Fibroblast of skin of right biceps (primary cell): ENCODE measurements at places on chromosomes 3 and 15.

GRCh38 chr15:24933716-24934115 lies 21.1 kb upstream of the SNRPN start:
- no peak for DNase-seq

- no peak for DNase-seq
These were observed 25.0 kb downstream of the TBC1D2B start for GRCh38 chr15:78052545-78052944.

DNA sequence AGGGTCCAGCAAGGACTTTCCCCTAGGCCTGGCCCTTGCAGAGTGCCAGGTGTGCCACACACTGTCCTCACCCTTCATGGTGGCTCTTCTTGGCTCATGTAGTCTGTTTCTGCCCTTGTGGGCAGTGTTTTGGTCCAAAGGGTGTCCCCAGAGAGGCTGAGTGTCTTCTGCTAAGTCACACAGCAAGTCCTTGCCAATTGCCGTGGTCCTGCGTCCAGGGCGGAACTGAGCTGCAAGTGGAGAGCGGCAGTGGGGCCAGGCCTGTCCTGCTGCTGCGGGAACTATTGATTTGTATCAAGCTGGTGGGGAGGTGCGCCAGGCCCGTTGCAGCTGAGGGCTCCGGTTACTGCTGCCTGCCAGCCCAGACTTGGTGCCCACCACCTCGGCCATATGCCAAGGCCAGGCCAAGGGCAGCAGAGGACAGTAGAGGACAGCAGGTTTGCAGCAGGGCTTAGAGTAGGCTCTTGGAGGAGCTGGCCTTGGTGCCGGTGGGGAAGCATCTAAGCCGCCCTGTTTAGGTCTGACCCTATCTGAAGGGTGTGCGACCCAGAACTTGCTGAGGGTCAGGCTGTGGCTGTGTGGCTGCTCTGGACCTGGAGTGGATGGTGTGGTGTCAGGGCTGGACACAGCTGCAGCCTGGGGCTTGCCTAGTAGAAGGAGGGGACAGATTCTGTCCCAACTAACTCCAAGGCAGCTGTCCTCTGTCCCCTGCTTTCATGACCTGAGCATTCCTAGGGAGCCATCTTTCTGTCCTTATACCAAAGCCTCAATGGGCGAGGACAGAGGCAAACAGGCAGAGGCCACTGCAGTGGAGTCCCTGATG lies 4.5 kb downstream of the AMIGO3 start:
- no peak for DNase-seq

DNA sequence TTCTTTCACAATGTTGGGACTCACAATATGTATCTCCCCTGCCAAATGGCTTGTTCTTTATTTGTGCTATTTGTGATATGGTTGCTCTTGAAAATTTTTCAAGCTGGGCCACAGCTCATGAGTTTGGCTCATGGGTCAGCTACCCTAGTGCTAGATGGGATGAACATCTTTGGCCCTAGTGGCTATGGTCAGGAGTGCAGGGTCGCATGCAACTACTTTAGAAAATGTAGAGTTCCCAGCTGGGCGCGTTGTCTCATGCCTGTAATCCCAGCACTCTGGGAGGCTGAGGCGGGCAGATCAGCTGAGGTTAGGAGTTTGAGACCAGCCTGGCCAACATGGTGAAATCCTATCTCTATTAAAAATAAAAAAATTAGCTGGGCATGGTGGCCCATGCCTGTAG lies 55.8 kb downstream of the POLR2M start:
- no peak for DNase-seq

DNA sequence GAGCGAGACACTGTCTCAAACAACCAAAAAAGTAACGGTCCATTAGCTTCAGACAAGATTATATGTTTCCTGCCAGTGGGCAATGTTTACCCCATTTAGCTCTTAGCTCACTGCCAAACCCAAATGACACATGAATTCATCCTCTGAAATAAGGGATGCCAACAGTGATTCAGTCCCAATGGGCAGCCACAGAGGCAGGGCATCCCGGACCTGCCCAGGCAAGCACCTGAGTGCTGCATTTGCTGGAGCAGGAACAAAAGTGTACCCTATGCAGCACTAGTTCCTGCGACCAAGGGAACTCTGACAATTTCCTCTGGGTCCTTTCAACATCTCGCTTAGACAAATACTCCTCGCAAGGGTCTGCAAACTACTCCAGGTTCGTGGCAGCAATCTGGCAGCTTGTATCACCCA lies 8.0 kb downstream of the IP6K2 start:
- DNase-seq = no peak

DNA sequence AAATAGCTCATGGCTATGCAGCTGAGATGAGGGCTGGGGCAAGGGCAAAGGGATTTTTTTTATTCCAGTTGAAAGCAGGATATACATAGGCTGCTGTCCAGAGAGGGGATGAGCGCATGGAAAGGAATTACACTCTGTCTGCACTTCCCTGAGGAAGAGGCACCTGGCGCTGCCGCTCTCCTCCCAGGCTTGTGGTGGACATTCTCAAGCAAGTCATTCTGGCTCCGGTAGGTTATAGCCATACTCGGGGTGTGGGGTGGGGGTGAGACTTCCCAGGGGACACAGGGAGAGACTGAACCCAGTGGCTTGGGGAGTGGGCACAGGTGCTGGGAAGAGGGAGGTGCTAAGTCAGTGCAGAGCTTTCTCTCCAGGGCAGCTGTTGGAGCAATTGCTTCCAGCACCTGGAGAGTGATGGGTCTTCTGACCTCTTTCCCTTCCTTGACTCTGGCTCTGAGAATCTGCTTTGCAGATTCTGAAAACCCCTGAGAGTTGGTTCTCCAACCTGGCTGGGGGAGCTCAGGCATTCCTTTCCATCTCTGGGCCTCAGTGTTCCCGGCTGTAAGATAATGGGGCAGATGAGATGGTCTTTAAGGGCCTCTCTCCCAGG lies 24.3 kb downstream of the CYP8B1 start:
- DNase-seq = peak; percentile 1

GRCh38 chr3:10627884-10628572 lies 122.6 kb upstream of the ATP2B2 start:
- DNase-seq = no peak

DNA sequence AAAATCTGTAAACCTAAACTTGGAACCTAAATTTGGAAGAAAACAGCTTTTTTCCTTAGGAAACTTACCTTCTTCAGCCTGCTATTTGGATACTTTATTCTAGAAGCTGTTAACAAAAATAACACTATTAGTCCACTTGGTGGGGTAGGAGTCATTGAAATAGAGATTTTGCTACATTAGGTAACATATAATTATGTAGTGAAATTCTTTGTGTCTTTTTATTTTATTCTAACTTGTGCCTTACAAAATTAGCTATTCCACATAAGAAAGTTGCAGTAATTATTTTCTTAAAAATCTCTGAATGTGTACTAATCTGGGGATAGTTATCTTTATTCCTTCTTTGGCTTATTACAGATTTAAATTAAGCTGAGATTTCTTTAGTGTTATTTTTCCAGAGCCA lies 360.4 kb upstream of the ROBO2 start:
- DNase-seq = no peak

DNA sequence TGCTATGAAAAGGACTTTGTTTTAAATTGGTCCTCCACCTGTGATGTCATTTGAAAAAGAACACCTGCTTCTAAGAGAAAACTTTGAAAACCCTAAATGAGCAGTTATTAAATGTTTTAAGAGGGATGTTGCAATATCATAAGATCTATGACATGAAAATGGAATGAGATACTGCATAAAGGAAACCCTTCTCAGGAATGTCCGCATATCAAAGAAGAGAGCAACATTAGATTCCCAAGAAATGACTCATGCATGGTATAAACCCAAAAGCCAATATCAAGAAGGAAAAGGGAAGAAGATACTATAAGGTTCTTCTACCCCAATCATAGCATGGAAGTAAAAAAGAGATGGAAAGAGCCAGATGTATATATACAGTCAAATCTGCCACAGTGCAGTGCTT lies 627.5 kb upstream of the LMCD1 start:
- DNase-seq = no peak

DNA sequence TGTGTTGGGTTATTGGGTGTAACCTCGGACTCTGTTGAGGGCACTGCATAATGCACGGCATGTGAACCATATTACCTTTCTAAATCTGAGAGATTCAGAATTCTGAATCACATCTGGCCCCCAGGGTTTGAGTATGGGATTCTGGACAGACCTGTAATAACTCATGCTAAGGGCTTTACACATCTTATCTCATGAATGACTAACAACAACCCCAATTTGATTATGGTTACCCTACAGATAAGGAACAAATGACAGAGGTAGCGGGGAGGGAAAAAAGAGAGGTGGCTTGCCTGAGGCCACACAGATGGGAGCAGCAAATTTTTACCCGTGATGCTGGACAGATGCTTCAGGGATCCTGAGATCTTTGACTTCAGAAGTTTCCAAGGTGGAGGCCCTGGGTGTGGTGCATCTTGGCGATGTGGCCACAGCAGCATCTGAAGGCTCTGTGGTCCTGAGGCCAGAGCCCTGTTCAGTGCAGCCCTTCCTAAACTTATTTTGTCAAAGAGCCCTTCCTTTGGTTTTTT lies 43.8 kb downstream of the POMGNT2 start:
- DNase-seq = no peak

- DNase-seq = no peak
These were observed 58.4 kb downstream of the DNASE1L3 start for GRCh38 chr3:58152225-58153015.

DNA sequence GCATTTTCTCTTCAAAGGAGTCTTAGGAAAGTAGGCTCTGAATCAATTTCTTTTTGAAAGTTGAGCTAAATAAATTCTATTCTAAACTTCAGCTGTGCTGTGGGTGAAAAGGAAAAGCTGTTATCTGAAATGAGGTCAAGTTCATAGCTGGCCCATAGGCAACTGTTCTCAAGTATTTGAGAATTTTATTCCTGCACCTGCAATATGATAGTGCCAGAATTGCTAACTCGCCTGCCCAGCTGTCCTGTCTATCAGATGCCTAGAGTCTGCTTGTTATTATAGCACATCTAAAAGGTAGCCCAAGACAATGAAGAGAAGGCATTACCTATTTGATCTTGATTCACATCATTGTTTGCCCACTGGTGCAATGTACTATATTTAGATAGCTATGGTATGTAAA lies 798.7 kb downstream of the DIPK2A start:
- no peak for DNase-seq

DNA sequence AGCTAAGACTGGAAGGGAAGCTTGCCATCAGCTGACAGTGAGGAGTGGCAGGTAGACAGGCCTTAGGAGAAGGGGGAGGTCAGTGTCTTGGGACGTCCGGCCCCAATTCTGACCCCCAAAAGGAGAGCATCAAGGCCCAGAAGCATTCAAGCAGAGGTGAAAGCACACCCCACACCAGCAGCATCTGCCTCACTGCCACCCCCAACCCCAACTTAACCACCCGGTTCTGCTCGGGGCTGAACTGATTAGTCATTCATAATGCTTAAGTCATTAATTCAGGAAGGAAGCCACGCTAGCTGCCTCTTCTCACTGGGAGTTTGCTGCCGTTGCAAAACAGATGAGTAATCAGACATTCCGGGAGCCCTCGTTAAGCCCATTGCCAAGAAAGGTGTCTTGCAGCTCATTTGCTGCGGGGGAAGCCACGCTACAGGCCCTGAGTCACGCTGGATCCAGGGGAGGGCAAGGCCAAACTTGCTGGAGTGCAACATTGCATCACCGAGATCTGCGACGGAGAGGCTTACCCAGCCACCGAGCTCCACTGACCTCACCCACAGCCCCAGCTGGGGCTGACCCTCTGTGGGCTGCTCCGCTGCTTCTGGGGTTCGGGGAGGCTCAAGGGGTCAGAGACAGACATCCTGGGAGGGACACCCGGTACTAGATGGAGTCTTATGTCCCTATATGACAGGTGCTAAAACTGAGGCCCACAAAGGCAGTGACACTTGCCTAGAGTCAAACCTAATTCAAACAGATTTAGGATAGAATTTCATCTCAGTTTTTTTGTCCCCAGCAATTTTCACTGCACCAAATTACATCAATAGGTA lies 46.4 kb upstream of the HES1 start:
- DNase-seq = peak; percentile 100

DNA sequence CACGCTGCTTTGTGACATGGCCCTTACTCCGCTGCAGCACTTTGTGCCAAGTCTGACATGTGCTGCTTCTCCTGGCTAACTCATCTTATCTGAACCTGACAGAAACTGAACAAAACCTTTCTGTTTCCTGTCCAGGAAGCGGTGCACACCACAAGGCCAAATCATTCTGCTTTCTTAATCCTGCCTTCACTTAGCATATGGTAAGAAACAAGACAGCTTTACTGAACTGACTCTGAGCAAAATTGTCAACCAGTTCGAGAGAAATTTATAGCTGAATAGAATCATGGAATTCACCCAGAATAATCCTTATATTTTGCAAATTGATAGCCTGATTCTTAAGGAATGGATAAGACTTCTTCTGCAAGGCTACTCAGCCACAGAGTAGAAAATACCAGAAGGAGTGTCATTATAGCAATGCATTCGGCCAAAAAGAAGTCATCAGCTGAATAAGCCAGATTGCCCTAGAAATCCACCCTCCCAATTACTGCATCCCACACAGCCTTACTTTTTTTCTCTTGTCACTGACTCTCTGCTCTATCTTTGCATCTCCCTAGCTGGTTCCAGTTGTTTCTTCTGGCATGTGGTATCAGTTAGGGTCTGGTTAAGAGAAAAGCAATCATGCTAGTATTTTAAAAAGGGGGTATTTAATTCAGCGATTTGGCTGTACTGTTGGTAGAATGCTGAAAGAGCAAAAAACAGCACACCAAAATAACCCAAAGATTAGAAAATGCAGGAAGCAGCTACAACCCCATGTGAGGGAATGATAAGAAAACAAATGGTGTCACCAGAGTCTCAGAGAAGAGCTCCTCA lies 41.6 kb upstream of the STRIT1 start:
- no peak for DNase-seq

- DNase-seq = no peak
These were observed 30.2 kb downstream of the ZXDC start for GRCh38 chr3:126445506-126445905.

DNA sequence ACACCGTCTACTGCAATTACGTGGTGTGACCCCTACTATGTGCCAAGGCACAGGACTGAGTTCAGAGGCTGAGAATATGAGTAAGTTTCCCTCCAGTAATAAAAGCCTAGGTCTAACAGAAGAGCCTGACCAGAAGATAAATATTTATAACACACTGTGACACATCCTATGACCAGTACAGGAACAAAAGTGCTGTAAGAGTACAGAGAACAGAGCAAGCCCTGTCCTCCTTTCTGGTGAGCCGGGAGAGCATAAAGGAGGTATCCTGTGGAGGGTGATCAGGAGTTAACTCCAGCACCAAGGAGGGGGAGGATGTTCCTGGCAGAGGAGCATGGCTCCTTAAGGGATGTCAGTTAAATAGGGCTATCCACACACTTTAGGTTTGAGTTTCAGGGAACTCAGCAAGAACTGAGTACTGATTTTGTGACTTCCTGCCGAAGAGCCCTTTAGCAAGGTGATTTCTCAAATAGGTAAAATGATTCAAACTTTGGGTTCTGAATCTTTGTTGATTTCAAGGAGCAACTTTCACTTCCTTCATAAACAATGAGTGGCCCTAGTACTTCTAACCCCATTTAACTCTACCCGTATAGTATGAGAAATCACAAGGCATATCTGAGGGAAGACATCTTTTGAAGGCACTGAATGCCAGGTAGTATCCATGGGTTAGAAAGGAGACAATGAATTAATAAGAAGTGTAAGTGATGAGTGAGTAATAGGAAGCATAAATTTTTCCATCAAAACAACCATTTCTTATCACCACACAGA lies 198.0 kb downstream of the THRB start:
- no peak for DNase-seq
